BE2C (cell line): ENCODE measurements at places on chromosomes 16 and 17.

GRCh38 chr17:2935632-2936031 is 127.8 kb downstream of the OR1D5 start:
- no peak for DNase-seq

DNA sequence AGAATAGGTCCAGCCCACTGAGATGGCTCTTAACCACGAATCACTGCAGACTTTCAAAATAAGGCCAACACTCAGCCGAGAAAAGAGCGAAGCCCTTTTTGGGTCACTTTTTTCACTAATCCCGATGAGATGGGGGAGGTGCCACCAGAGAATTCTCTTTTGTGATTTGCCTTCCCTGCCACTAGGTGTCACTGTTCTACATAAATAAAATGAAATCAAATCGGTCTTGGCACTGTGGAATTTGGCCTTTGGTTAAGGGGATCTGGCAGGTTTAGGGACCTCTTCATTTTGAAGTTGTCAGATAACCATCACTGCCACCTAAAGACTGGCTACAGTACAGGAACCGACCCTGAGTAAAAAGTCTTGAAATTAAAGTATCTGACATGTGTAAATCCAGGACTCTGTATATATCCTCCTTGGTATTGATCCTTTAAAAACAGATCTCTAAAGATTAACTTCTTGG is 147.0 kb downstream of the HS3ST4 start:
- peak; percentile 13 for DNase-seq

DNA sequence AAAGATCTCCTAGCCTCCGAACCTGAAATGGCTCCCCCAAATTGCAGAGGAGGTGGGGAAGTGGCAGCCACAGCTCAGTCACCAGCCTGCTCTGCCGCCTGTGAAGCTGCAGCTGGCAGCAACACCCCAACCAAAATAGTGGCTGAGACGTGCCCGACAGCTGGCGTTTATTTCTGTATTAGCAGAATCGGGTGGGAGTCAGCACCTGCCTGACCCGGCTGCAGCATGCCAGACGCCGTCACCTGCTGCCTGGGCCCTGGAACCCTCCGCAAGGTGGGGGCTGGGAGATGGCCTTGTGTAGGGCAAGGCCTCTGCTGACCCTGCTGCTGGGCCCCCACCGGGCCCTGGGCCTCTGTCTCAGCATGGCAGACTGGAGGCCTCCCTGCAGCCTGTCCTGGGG is 17.5 kb upstream of the PABPN1L start:
- DNase-seq = no peak

GRCh38 chr17:4152471-4152870 is 9.5 kb downstream of the CYB5D2 start:
- no peak for DNase-seq

DNA sequence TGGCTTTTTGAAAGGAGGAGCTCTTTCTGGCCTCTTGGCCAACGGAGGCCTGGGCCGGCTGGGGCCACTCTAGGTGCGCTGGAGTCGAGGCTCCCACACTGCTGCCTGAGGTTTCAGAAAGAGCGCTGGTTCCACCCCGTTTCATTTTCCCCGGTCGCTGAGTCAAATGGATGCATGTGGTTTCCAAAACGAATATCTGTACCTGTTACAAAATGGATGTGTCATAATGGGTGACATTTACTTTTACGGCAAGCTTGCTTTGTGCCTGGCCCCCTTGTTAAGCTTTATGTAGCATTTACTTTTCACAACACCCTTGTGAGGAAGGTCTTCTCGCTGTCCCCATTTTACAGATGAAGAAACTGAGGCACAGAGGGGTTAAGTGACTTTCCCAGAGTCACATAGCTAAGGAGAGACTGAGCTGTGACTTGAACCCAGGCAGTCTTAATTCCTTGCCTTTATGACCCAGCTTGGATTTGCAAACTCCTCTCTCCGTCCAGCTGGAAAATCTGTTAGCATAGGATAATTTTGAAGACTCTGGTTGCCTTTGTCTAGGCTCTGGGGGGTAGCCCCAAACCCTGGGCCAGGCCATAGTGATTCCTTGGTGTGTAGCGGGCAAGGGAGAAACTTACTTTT is 10.6 kb downstream of the KSR1 start:
- no peak for DNase-seq

DNA sequence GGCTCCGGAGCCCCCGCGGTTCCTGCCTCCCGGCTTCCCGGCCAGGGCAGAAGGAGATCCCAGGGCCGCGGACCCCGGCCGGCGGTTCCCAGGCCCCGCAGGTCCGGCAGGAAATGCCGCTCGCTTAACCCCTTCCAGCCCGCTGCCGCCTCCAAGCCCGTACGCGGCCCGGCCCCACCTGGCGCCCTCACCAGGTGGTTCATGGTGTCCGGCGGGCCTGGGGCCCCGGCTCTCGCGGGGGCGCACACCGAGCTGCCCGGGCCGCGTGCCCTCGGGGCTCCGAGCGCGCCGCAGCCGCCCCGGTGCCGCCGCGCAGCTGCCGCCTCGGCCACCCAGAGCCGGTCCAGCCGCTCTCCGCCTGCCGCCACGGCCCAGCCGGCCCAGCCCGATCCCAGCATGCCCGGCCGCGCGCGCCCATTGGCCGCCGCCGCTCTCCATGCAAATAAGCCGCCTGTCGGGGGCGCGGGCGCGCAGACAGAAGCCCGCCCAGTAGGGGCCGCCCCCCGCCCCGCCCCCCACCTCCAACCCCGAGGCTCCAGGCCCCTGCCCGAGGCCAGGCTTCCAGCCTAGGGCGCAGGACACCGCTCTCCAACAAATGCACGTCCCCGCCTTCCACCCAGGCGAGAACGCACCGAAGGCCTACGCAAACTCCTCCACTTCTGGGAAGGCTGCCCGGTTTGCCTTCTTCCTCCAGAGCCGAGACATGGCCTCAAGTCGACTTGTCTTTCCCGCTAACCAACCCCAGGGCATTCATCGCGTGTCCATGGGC is at the start of gene BCAR1:
TSS of gene BCAR1 (minus strand) at position 345 of the 769 bp plus-strand sequence. CDS start at position 203, 142 bp downstream.
- peak; percentile 96 for DNase-seq
